T-helper 17 cell (primary cell): ENCODE measurements at places on chromosomes 1 and 21. TPM values are rescaled to one million over a fixed set of nuclear protein-coding genes. Genes with fewer than 3 reads are reported as not detected.

The KCNE2 gene
- total RNA-seq, result not detected

The ALPL gene
- not detected for total RNA-seq

DNA sequence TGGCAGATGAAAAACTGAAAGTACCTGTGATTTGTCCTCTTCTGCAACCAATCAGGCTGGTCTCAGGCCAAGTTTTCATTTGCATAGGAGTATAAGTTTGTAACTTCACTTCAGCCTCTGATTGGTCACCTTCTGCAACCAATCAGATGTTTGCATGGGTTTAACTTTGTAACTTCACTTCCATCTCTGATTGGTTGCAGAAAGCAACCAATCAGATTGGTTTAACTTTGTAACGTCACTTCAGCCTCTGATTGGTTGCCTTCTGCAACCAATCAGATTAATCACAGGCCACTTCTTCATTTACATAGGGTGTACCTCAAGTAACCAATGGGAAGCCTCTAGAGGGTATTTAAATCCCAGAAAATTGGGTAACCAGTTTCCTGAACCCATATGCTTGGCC is 18.9 kb upstream of the TUT4 start:
- no peak for DNase-seq

DNA sequence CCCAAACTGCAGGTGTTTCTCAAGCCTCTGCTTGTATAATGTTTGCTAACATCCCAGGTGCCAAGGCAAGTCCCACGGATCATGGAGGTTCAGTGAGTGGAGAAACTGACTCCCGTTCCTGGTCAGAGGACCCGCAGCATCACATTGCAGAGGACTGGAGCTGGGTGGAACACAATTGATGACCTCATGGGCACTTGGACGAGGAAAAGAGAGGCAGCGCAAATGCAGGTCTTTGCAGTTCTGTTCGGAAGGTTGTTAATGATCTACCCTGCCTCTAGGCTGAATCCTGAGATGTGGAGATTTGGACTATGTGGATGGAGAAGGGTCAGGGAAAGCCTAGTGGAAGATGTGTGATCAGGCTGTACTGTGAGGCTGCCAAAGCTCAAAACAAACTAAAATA is 192.9 kb downstream of the DUSP10 start:
- no peak for DNase-seq

DNA sequence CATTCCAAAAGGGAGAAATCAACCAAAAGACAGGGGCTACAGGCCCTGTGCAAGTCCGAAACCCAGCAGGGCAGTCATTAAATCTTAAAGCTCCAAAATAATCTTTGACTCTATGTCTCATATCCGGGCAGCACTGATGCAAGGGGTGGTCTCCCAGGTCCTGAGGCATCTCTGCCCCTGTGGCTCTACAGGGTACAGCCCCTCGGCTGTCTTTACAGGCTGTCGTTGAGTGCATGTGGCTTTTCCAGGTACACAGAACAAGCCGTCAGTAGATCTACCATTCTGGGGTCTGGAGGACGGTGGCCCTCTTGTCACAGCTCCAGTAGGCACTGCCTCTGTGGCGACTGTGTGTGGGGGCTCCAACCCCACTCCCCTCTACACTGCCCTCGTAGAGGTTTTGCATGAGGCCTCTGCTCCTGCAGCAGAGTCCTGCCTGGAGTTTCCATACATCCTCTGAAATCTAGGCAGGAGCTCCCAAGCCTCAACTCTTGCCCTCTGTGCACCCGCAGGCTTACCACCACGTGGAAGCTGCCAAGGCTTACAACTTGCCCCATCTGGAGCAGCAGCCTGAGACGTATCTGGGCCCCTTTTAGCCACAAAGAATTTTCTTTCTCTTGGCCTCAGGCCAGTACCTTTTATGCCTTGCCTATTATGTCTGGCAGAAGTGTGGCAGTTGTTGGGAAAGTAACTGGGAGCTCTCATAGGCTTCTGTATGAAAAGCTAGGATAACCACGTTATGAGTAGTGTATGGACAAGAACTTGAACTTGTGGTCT is 52.5 kb downstream of the POU2F1 start:
- no peak for DNase-seq

DNA sequence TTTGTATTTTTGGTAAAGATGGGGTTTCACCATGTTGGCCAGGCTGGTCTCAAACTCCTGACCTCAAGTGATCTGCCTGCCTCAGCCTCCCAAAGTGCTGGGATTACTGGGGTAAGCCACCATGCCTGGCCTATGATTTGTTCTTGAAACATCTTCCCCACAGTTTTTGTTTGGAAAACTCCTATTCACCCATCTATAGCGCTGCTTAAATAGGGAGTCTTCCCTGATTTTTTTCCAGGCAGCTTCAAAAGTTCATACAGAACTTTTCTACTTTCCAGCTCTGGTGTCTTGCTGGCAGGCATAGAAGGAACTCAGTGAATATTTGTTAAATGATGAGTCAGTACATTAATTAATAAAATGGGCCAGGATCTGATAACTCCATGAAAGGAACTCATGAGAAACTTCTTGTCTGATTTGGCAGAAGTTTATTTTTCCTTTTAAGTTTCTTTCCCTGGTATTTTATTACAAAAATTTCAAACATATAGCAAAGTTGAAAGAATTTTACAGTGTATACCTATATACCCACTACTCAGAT is 33.0 kb upstream of the TTC22 start:
- no peak for DNase-seq

- no peak for DNase-seq
Measured at GRCh38 chr1:229368347-229368746, 25.5 kb upstream of the CCSAP start.

- no peak for DNase-seq
Measured at GRCh38 chr1:207342332-207342731, 20.9 kb downstream of the CD55 start.

GRCh38 chr1:218025454-218025853 is 259.6 kb upstream of the RRP15 start:
- DNase-seq, result no peak

GRCh38 chr1:25110036-25110435 is 122.3 kb downstream of the SYF2 start:
- DNase-seq, result no peak
